Suppressor macrophage treated with lipopolysaccharide for 1 hour (primary cell): ENCODE measurements at places on chromosomes 16 and 17.

DNA sequence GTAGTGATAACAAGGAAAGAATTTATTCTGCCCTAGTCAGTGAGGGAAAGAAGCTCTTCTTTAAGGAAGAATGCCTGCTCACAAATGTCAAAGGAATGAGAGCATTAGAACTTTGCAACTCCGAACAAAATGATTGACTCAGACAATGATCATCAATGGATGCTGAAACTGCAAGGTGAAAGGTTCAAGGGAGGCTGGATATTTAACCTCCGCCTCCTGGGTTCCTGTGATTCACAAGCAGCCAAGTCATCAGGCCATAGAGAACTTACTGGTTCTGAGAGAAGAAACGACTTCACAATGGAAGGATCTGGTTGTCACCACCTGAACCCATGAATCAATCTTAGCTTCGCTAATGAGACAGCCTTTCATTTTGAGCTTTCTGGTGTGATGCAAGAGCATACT lies 16.0 kb upstream of the SCNN1B start:
- DNase-seq = no peak

GRCh38 chr17:73285603-73285908 lies 23.9 kb upstream of the CPSF4L start:
- no peak for DNase-seq

GRCh38 chr17:2672026-2672425 lies 39.5 kb downstream of the CLUH start:
- DNase-seq = no peak

DNA sequence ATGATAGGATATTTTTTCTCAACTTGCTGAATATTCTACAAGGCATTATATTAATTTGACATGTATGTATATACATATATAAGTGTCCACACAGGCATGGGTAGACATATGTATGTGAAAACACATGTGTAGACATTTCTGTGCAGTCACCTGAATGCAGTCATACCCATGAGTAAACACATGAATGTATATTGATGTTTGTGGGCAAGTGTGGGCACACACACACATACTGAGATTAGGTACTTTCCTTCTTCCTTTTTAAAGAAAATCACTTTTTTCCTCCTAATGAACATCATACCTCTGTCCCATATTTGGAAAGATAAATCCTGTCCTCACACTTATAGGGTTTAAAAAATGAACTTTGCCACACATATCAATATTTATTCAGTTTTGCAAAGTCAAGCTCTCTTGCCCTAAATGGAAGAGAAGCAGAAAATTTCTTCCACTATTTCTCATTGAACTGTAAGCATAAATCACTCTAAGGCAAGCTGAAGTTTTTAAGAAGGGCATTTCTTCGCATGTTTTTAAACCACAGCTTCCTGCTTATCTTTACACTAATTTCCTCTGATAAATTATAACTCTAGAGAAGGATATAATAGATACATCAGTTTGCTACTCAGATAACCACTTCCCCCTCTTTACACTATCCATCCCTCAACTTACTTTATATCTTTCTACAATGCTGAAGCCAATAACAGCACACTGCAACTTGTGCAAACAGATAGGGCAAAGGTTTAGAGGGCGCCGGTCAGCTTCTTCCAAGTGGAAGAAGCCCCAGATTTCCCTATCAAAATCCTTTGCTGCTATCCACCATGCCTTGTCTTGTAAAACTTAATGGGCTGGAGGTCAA lies 49.6 kb upstream of the LRRC37A3 start:
- DNase-seq = peak; percentile 35

DNA sequence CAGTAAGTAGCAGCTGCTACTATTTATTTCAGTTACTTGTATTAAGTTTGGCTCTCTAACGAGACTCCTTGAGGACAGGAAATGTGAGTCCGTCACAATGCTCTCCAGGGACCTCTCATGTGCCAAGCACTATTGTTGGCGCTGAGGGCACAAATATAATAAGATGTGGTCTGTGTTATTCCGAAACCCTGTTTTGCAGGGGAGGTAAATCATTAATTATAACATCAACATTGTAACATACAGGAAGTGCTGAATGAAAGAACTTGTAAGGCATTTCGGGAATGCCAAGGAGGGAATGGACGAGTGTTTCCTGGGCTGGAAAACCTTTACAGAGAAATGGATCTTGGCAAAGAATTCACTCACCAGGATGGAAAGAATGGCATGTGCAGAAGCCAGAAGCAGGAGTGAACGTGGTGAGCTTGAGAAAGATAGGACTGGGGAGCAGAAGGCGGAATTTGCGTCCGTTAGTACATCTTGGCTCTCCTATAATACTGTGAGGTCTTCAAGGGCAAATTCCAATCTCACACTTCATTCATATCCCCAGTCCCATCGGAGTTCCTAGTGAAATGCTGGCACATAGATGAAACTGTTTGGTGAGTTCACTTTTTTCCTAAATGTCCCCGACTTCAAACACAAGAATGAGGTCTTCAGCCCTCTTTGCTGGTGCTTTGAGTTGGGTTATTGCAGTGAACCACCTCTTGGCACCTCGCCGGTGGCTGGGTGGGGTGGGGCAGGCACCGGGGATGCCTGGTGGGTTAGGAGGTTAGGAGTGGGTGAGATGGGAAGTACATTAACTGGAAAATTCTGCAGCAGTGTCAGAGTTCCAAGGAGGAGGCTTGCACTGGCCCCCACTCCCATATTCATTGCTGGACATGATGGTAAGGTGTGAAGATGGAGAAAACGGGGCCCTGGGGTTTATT lies 11.5 kb downstream of the TAC4 start:
- DNase-seq = no peak

DNA sequence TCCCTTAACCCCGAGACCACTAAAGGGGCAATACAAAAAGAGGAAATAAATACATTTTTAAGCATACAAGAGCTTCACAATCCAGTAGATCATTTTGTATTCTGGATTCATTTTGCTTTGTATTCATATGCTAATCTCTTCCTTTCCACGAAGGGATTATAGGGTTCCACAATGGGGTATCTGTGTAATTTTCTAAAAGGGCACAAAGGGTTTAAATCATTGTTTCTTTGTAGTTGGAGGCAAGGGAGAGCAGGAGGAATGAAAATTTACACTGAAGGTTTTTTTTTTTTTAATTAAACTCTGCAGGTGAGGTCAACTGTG lies 592 bp upstream of the NUFIP2 start:
- no peak for DNase-seq

GRCh38 chr16:7624871-7625766 lies 292.5 kb downstream of the RBFOX1 start:
- DNase-seq = no peak

DNA sequence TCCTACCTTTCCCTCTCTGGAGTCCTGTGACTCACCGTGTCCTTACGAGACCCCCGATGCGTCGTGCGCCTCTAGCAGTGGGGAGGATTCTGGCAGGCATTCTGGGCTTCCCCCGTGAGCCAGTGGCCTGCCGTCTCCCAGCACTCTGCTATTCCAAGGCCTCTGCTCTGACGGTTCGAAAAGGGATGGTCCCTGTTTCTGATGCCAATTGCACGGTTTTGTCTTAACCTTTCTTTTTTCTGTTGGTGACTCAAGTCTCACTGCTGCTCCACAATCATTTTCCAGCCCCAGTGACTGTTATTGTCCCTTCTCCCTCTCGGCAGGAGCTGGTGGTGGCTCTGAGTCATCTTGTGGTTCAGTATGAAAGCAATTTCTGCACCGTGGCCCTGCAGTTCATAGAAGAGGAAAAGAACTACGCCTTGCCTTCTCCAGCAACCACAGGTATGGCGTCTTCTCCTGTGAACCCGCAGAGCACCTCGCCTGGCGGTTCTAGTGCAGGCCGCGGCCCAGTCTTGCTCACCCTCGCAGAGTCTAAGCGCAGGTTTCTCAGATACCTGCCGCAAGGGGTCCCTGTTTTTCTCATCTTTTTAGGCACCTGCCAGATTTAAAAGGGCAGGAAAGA lies 100.1 kb upstream of the CHMP6 start:
- DNase-seq = peak; percentile 92

DNA sequence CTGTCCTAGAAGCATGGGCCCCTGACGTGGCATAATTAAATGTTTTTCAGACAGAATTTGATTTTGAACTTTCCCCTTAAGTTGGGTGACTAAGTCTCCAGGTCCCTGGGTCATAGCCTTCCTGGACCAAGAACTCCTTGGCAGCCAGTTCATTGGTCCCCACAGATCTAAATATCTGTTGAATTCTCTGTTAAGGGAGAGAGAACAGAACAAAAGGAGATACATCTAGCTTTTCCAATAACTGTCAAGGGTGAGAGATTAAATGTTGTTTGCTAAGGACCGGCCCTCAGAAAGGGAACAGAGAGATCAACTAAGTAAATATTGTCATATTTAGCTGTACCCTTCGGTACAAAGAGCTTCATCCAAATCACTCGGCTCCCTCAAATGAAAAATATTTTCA lies 78.2 kb upstream of the NOL11 start:
- DNase-seq = no peak

- peak; percentile 40 for DNase-seq
Measured at GRCh38 chr16:89864527-89864820, 8.9 kb upstream of the TCF25 start.

DNA sequence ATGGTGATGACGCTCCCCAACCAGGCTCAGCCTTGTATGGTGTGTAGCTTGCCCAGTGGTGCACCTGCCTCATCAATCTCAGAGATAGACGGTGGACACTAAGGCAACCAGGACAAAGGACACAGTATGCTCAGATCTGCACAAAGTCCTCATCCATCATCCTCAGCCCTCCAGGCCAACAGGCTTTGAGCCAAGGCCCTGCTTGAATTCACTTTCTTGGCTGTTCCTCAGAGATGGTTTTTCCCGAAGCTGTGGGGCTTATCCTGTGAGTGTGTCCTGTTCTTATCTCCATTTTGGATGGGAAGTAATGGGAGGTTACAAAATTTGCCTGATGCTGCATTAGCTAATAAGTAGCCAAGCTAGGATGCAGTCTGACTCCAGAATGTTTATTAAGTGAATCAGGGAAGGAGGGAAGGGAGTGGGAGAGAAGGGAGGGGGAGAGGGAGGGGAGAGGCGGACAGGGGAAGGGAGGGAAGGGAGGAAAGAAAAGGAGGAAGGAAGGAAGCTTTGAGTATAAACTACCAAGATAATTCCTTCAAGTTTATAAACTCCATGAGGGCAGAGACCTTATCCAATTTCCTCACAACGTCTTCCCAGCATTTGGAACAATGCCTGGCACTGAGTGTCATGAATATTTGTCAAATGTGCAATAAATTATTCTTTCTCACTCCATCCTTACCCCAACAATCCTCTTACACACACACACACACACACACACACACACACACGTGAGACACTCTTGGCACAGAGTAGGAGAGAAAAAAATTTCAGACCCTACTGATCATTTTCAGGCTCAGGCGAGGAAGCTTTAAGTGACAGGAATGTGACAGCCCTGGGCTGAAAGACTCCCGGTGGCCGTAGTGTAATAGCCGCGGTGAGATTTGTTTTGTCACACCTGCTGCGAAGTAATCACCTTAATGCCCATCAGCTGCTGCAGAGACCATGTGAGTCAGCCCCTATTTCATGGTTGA lies 84.3 kb downstream of the BMERB1 start:
- no peak for DNase-seq

DNA sequence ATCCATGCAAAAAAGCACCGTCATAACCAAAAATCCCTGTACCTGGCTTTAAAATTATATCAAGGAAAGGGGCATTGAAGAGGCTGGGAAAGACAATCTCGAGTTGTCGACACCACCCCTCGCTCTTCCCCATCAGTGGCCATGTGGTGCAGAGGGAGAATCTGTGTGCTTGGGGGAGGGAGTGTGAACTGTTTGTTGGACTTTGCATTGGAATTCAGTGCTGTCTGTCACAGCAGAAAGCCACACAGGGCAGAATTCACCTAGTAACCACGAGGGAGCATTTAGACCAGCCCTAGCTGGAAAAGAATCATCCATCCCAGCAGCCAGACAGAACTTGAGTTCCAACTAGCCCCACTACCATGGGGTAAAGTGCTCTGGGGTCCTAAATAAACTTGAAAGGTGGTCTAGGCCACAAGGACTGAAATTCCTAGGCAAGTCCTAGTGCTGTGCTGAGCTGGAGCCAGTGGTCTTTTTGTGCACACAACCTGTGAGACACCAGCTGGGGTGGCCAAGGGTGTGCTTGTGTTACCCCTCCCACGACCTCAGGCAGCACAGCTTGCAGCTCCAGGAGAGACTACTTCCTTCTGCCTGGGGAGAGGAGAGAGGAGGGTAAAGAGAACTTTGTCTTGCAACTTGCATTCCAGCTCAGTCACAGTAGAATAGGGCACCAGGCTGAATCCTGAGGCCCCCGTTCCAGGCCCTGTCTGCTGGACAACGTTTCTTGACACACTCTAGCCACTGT lies 11.5 kb upstream of the CEP112 start:
- no peak for DNase-seq

DNA sequence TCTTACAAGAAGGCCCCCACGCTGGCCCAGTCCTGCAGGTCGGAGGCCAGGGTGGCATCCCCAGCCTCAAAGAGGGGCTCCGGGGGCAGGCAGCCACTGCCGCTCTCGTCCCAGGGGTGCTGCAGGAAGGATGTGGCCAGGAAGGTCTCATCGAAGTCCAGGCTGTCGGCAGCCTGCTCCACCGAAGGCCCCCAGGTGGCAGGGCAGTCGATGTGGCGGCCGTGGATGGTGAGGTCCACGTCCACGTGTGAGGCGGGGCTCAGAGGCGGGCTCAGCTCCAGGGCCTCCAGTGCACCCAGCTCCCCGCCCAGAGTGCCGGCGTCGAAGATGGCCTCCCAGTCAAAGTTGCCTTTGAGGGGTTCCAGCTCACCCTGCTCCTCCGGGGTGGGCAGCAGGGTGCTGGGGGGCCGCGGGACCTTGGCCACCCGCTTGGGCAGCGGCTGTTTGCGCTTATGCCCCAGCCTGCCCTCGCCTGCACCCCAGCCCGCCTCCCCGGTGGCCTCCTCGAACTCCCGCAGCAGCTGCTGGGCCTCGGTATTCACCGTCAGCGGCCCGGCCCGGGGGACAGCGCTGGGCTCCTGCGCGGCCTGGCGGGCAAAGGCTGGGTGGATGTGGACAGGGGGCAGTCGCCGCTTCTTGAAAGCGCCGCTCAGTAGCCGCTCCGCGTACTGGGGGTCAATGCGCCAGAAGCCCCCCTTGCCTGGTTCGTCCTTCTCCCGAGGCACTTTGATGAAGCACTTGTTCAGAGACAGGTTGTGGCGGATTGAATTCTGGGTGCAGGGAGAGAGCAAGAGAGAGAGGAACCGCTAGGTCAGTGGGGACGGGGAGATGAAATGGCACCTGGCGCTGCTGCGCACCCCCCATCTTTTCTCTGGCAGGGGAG lies 3.5 kb downstream of the FOXJ1 start:
- no peak for DNase-seq

DNA sequence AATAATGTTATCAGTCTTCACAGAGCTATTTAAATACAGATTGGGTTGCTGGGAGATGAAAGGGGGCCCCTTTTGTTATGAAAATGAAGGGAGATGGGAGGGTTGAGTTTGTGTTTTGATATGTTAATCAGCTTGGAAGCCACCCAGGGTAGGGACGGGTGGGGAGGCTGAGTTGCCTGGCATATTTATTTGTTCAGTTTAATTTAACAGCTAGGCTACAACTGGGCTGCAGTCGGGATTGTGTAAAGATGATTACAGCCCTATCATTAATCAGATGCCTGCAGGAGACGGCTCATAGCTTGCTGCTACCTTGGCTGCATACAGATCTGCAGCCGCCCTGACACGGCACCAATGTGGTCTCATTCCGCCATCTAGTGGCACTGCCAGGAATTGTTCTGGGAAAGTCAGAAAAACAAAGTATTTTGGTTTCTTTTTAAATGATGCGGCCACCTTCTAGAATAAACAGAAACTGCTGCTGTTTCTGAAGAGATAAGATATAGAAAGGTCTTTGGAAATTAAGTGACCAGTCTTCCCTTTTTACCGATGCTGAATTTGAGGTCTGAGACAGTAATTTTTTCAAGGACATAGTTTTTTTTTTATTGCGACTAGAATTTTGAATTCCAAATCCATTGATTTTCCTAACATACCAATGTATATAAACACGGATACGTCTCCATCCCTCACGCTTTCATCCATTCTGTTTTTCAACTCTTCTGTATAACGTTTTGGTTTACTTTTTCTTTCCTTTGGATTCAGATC lies 458.0 kb upstream of the ASIC2 start:
- peak; percentile 76 for DNase-seq
